ENCODE measurements at places on chromosomes 5 and 9.
A peak's percentile ranks its signal among the peaks of the same experiment; 100 is the strongest.

DNA sequence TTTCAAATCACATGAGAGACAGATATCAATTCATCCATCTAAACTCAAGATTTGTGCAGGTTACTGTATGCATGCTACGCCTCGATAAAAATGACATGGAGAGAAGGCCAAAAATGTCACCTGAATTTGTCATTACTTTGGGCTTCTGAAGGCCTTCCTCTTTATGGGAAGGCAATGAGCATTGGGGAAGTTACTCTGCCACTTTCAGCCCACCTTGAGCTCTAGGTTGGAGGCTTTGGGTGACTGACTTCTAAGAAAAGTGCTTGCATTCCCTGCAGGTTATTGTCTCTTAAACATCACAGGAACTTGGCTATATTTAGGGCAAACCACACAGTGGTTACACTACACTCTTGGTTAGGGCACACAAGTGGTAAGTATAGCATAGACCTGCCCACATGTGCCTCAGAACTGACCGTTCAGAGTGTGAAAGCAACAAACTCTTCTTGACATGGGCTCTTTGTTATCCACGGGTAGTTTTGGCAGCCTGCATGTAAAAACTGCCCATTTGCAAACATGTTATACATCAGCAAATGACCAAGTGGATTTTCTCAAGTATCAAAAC lies 169.5 kb downstream of the ZNF608 start:
- DNase-seq: no peak

GRCh38 chr5:142197098-142197497 lies 88.5 kb downstream of the NDFIP1 start:
- DNase-seq: no peak

- DNase-seq: no peak
Measured at GRCh38 chr9:115046199-115046598, 71.8 kb downstream of the TNC start.

GRCh38 chr9:34502891-34503290 lies 19.9 kb downstream of the ENHO start:
- DNase-seq: no peak

- no peak for DNase-seq
Measured at GRCh38 chr5:56632199-56632598, 183.2 kb upstream of the MAP3K1 start.

- DNase-seq: peak; percentile 66
Measured at GRCh38 chr5:1801222-1801966, at the start of gene NDUFS6. Gene NDUFS6, plus strand, starts transcription at chr5:1801407. Its CDS starts 11 bp downstream, at chr5:1801418.

GRCh38 chr5:377326-377981 lies 55.9 kb downstream of the AHRR start:
- DNase-seq: no peak

GRCh38 chr5:39443911-39444310 lies 19.1 kb upstream of the DAB2 start:
- no peak for DNase-seq
